ENCODE measurements at places on chromosomes 1 and 21.

GRCh38 chr1:217846733-217847132 lies 215.6 kb downstream of the SPATA17 start:
- DNase-seq: no peak

GRCh38 chr1:216193839-216194443 lies 229.3 kb downstream of the USH2A start:
- DNase-seq: no peak

GRCh38 chr1:220877377-220878095 lies 1.7 kb upstream of the HLX start:
- peak; percentile 71 for DNase-seq

GRCh38 chr1:159922511-159923202 lies 2.6 kb downstream of the TAGLN2 start:
- DNase-seq: no peak

GRCh38 chr1:2127187-2128145 lies 67.1 kb downstream of the FAAP20 start:
- no peak for DNase-seq

DNA sequence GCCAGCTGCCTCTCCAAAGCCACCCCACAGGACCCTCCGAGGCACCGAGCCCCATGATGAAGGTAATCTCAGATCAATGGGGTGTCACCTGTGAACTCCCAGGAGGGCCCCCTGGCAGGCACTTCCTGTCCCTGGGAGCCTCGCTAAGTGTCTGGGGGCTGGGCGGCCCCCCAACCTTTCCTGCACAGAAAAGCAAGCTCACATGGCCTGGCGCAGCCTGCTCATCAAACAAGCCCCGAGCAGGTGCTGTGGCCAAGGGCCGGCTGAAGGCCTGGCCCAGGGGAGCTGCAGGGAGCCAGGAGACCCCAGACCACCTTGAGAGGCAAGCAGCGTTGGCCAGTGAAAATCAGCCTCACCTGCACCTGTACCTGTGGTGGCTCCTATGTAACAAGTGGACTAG lies 2.9 kb downstream of the RIPK4 start:
- no peak for DNase-seq

GRCh38 chr1:222644636-222644980 lies 26.7 kb downstream of the MIA3 start:
- no peak for DNase-seq

GRCh38 chr1:9687874-9688582 lies 36.5 kb downstream of the PIK3CD start:
- DNase-seq: no peak

GRCh38 chr1:226364514-226364899 lies 43.4 kb downstream of the PARP1 start:
- DNase-seq: no peak

DNA sequence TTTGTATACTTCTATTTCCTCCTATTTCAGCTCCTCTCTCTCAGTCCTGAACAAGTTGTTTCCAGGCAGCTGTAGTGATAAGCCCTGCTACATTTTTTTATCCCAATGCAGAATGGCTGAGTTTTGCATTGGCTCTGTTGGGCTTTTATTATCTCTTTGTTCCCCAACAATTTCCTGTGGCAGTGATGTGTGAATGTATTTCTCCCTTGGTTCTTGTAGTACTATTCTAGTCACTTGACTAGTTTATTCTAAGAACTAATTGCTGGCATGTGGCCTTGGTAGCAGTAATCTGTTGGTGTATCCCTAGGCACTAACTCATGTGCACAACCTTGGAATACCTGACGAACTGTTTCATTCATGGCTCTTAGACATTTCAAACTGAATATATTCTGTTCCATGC lies 60.7 kb downstream of the NFASC start:
- no peak for DNase-seq

Measured in H1 (cell line).